ENCODE measurements at places on chromosomes 7 and 10.

DNA sequence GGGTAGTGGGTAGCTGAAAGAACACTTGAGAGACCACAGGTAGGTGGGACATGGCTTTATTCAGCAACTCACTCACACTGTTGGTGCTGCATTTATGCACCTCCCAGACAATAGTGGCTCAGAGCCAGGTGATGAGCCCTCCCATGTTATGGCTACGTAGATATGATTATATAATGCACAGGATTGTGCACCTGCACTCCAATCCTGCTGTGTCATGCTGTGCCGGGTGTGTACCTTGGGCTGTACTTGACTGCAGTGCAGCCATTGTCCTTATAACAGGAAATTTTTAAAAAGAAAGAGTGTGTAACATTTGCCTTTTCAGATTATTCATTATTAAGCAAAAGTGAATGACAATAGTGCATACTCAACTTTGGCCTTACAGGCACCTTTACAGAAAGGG, 366.1 kb upstream of the BMPER start:
- DNase-seq, result no peak

- DNase-seq, result no peak
Observed at GRCh38 chr7:155132431-155132830, 62.3 kb downstream of the HTR5A start.

DNA sequence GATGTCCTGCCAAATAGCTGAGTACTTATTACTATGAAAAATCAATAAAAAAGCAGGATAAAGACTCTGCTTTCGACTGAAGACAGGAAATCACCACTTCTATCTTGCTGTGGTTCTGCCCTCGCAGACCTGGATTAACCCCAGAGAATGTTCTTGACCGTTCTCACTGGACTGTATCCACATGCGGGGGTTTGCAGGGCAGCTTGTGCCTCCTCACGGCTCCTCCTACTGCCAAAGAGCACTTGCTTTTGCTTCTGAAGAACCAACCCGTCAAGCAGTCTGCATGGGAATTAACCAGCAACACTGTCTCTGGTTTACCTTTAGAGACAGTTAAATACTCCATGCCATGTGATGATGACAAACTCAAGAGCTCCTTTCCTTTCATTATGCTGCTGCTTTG, 184.0 kb downstream of the GFRA1 start:
- DNase-seq, result no peak

GRCh38 chr10:5195727-5196374, 786 bp upstream of the AKR1C4 start:
- DNase-seq, result no peak

- peak; percentile 35 for DNase-seq
Observed at GRCh38 chr10:99431190-99431760, 851 bp upstream of the GOT1 start.

GRCh38 chr10:59825932-59826331, 72.7 kb upstream of the MRLN start:
- no peak for DNase-seq

- no peak for DNase-seq
Observed at GRCh38 chr7:41996381-41997035, 240.5 kb downstream of the GLI3 start.

- no peak for DNase-seq
Observed at GRCh38 chr7:120742372-120742771, 115.6 kb downstream of the TSPAN12 start.

- DNase-seq, result no peak
Observed at GRCh38 chr7:3282457-3282856, 18.6 kb upstream of the SDK1 start.
